ENCODE measurements at places on chromosomes 11 and 22.
A peak's percentile ranks its signal among the peaks of the same experiment; 100 is the strongest.

DNA sequence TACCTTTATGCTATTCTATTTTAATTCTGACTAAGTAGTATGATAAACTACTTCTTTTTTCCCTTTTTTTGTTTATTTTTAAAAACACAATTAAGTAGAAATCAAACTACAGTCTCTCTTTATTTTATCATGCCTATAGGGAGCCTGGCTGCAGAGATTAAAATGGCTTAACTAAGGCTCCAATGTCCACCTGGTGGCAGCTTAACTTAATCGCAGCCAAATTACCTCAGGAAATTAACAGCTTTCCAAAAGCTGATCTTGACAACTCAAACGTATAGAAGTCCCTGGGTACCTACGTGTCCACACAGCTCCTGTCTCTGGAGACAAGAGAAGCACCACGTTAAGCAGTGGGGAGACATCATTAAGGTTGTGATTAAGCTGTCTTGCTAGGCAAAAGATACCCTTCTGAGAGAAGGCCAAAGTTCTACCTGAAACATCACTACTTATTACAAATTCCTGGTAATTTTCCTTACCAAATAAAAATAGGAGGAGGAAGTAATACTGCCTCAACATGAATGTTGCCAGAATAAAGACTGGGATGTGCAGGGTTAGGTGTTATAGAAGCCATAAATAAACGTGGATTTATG is 63.2 kb upstream of the SNX19 start:
- no peak for DNase-seq

GRCh38 chr11:70064008-70064725 is 13.9 kb upstream of the ANO1 start:
- no peak for DNase-seq

DNA sequence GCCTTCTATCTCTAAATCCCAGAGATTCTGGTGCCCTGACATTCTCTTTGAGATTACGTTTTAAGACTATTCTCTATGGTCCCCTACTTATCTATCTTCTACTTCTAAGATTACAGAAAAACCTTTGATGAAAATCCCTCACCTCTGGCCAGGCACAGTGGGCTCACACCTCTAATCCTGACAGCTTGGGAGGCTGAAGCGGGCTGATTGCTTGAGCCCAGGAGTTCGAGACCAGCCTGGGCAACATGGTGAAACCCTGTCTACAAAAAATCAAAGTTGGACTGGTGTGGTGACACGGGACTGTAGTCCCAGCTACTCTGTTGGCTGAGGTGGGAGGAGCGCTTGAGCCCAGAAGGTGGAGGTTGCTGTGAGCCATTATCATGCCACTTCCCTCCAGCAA is 14.4 kb downstream of the NUP98 start:
- DNase-seq: no peak

DNA sequence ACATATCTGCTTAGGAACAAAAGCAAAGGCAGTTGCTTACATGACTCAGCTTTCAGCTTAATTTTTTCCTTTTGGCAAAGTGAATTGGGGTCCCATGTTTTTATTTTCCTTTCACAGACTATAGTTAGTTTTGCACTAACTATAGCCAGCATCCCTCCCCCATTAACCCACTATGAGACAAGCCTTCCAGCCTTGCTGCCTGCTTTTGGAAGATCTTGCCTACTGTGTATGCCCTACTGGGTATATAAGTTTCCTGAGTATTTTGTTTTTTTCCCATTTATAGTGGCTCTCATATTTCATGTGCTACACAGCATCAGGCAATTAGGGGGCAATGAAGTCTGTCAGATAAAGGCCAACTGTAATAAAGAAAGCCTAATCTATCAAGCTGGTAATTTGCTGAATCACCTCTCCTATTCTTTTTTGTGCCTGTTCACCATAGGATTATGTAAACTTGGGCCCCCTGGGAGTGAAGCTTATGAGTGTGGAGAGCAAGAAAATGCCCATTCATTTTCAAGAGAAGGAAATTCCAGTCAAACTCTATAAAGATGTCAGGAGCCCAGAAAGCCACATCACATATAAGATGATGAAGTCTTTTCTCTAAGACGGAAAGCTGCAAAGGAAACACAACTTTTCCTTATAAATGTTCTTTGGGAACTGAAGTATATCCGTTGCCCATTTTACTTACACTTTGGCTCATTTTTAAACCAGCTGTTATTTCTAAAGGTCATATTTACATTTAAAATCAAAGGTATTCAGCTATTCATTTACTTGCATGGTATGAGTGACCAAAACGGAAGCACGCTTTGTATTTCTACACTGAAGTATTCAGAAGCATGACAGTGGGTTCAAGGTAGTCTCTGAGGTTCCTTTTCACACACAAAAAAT is 64.0 kb downstream of the CCDC83 start:
- no peak for DNase-seq

DNA sequence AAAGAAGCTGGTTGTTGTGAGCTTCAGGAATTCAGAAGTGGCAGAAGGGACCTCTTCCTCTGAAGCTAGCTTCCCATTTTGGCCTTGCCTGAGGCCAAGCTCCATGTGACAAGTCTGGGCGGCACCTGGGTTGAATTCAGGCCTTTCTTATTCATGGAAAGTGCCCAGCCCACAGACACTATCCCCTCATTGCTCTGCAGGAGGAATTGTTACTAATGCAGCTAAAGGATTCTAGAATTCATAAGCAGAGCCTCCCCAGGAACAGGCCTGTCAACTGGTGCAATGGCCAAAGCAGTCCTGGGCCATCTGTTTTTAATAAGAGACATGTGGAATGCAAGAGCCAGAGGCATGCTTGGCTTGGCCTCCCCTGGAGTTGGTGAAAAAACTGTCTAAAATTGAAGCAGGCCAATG is 71.4 kb downstream of the SLC1A2 start:
- DNase-seq: no peak

GRCh38 chr11:134273317-134273712 is 2.9 kb upstream of the GLB1L3 start:
- DNase-seq: no peak

- DNase-seq: no peak
These were observed 406.7 kb downstream of the TBC1D22A start for GRCh38 chr22:47168900-47169800.

GRCh38 chr11:123063826-123064657 is 2.1 kb upstream of the HSPA8 start:
- DNase-seq: peak; percentile 60

GRCh38 chr11:73324116-73324515 is 16.0 kb downstream of the ARHGEF17 start:
- DNase-seq: no peak

DNA sequence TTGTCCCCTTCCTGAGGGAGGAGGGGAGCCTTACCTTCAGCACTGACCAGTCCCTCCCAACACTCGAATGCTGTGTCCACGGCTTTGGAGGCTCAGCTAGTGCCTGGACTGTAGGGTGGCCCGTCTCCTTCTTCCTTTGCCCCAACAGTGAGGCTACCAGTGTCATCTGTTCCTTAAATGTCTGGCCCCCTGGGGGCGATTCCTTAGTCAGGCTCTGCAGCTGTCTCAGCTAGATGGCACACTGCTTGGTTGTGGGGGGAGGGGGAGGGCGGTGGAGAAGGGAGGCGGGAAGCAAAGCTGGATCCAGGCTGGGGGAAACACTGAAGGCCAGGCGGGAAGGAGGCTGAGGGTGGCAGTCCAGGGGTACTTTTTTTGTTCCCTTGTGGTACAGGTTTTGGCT is at the start of gene IGSF22:
TSS of gene IGSF22 (minus strand) at position 149 of the 400 bp plus-strand sequence. CDS start 1,952 bp downstream, outside the sequence.
- DNase-seq: no peak

GRCh38 chr22:46162771-46163556 is 12.6 kb downstream of the PPARA start:
- no peak for DNase-seq

DNA sequence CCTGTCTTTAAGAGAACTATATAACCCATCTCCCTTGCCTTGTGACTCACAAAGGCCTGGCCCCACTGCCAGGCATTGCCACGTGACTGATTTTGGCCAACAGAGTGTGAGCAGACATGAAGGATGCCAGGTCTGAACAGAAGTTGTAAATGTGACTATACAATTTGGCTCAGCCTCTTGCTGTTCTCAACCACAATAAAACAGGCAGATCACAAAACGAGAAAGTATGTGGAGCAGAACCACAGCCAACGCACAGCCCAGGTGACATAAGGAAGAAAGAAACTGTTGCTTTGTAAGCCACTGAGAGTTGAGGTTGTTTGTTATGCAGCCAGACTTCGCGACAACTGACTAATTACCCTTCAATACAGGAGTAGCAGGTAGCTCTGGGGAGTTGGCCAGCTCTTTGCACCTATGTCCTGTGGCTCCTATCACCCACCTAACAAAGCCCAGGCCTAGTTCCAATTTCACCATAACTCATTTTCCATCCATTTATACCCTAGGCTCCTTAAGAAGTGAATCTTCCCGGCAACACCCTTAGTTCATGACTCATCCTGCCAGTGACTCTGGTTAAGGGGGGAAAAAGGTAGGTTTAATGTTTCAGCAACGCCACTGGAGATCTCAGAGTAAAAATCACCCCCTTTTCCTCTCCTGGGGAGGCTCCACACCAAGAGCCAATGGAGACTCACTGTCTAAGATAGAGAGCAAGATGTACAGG is 53.7 kb downstream of the GALNT18 start:
- peak; percentile 63 for DNase-seq

- no peak for DNase-seq
These were observed 14.8 kb upstream of the TMEM216 start for GRCh38 chr11:61377461-61378160.

Measured in activated CD4-positive, alpha-beta T cell treated with anti-CD3 and anti-CD28 coated beads, Interleukin-2, amount 50 U/mL, for 16 hours (primary cell).